ENCODE measurements at places on chromosomes 5 and 9. TPM values are rescaled to one million over a fixed set of nuclear protein-coding genes. Genes with fewer than 3 reads are reported as not detected.

NTMT1 gene
- total RNA-seq = 87.1 TPM

GRK6 gene
- total RNA-seq = 38.1 TPM

CSF1R gene
- not detected for total RNA-seq

MCIDAS gene
- 1.2 TPM for total RNA-seq

TAS2R1 gene
- total RNA-seq = not detected

- no peaks in the 10 kb centered on the region for H3K27me3 ChIP-seq
- no peak overlapping the region for H3K4me3 ChIP-seq
- H3K4me1 ChIP-seq = no peaks in the 10 kb centered on the region
Observed at GRCh38 chr9:116080561-116080960, 73.0 kb upstream of the PAPPA start.

GRCh38 chr5:10703676-10704075 is 57.4 kb downstream of the DAP start:
- H3K27ac ChIP-seq = no peak overlapping the region
- H3K4me3 ChIP-seq = no peak overlapping the region
- H3K4me1 ChIP-seq = peaks cover 13% of the 10 kb centered on the region
- no peaks in the 10 kb centered on the region for H3K36me3 ChIP-seq

DNA sequence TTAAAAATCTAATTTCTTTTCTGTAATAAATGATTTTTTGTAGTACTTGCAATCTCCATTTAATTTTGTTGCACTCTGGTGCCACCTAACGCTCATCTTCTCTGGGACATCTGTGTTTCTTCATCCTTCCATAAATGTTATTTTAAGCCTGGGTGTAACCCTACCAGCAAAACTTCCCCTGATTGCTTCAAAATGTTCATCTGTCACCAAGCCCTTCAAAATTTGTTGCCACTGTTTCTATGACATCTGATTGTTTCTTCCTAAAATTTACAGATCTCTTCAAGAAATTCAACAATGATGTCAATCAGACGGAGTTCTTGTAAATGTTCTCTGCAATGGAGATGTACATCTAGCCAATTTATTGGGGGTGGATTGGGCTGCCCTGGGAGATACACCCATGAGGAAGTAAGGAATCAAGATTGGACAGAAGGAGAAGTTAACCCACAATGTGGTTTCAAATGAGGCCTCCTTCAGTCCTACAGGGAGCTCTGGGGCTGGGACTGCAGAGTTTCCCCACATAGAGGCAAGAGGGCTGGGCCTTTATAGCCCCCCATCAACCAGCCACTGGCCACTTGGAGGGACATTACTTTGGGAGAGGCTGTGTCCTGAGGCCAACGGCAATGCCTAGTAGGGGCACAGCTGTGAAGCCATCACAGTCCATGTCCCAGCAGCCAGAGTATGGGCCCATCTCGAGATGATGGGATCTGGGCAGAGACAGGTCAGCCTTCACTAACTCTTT is 23.3 kb downstream of the MCTP1 start:
- DNase-seq = peak; percentile 47
- H3K36me3 ChIP-seq = no peaks in the 10 kb centered on the region
- H3K4me1 ChIP-seq = no peaks in the 10 kb centered on the region
- no peaks in the 10 kb centered on the region for H3K27me3 ChIP-seq
- H3K27ac ChIP-seq = no peak overlapping the region

DNA sequence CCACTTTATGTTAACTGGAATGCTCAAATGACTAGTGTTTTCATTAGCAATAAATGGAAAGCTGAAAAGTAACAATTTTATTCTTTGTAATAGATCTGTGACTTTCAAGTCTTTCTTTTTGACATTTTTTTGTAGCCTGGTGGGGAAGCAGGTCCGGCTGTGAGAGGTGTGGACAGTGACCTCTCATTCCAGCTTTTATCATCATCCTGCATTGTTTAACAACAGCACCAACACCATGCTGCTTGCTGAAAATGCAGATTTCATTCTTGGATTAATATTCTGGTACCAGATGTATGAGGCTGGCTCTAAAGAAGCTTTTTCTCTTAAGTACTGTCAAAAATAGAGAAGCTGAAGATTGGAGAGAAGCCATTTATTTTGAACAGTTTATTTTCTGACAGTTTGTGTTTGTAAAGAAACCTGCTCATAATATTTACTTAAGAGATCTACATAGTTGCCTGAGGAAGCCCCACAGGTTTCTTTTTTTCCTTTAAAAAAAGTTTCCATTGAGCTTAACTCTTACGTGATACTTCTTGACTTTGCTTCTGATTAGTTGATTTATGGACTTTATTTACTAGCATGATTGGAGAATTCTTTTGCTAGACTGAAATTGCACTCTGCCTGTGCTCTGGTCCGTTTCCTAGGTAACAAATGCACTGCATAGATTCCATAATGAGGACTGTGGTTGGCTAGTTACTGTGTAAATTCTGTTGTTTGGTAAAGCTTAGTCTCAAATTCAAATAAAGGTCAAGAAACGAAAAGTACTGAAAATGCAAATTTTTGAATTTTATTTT is 3.4 kb downstream of the KIAA1958 start:
- H3K36me3 ChIP-seq = peaks cover 20% of the 10 kb centered on the region
- DNase-seq = peak; percentile 54
- peak overlapping the region; percentile 10 for H3K4me3 ChIP-seq
- H3K27me3 ChIP-seq = no peaks in the 10 kb centered on the region

DNA sequence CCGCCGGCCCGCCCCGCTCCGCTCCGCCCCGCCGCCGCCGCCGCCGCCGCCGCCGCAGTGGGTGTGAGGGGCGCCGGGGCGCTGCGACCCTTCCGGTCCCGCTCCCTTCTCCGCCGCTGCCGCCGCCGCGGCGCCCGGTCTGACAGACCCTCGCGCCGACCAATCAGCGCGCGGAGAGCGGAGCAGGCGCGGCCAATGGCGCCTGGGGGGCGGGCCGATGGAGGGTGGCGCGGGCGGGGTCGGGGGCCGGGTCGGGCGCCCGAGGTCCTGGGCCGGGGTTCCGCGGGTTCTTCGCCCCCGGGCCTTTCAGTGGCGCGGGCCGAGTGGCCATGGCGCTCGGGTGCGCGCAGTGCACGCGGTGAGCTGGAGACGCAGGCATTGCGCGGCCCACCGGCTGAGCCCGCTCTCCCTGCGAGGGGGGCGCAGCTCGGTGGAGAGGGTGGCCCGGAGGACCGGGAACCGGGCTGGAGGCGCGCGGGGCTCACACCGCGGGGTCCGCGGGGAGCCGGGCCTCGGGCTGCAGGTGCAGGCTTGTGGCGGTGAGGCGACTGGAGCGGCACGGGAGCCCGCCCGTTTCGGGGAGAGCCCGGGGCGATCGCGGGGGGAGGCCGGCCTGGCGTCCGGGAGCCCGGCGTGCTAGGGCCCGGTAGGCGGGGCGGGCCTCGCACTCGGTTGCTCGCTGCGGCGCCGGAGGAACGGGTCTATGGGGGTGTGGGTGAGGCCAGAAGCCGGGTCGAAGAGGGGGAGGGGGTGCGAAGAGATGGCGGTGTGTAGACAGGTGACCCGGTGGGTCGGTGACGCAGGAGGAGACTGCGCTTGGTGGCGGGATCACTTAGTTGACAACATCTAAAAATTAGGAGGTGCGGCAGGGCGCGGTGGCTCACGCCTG is at the start of gene MAPK9:
Gene MAPK9 (minus strand): TSS at position 141 of the 889 bp plus-strand sequence. CDS start 11,522 bp downstream, outside the sequence.
- H3K27me3 ChIP-seq = no peaks in the 10 kb centered on the region
- peak within 1 kb of the TSS; percentile 93 for H3K4me3 ChIP-seq
- peak within 1 kb of the TSS; percentile 82 for H3K27ac ChIP-seq
- peaks cover 5% of the 10 kb centered on the region for H3K4me1 ChIP-seq

DNA sequence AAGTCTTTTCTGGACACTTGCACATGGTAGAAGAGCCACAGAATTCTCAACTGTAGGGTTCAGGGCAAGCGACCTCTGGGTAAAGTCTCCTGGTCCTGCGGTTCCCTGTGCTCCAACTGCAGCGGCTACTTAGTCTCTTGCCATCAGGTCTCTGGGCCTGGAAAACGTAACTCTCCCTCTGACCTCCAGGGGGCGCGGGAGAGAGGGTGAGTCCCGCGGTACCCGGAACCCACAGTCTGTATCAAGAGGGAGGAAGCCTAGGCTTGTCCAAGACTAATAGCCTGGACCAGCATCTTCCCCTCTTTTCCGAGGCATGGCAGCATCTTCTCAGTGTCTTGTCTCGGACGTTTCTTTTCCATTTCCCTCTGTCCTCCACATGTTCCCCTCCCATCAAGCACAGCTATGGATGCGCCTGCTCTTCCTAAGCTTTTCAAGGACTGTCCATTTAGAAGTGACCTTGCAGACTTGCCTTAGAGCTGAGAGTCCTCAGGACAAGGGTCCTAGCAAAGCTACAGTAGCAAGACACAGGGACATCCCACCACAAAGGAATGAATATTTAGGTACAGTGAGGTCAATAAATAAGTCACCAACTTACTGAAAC is 59.3 kb downstream of the FSTL4 start:
- no peak overlapping the region for H3K4me3 ChIP-seq
- peaks cover 18% of the 10 kb centered on the region for H3K27me3 ChIP-seq
- DNase-seq = peak; percentile 76
- no peaks in the 10 kb centered on the region for H3K36me3 ChIP-seq
- H3K4me1 ChIP-seq = no peaks in the 10 kb centered on the region
- no peak overlapping the region for H3K27ac ChIP-seq

DNA sequence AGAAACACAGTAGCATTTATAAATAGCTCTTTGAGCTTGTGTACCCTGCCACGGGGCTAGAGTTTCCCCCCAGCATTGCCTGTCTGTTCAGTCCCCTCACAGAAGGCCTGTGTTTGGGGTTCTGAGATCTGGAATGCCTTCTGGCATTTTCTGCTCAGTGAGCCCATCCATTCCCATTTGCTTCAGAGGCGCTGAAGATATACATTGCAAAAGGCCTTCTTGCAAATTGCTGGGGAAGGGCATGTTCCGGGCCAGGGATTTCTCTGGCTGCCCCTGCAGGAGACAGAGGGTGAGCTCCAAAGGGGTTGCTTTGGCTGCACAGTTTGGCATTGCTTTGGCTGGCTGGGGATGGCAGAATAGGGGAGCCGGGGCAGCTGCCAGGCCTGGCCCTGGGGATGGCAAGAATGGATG is 308.4 kb downstream of the MSX2 start:
- H3K27me3 ChIP-seq = no peaks in the 10 kb centered on the region
- no peak for DNase-seq
- H3K27ac ChIP-seq = no peak overlapping the region
- no peaks in the 10 kb centered on the region for H3K4me1 ChIP-seq
- H3K4me3 ChIP-seq = no peak overlapping the region

DNA sequence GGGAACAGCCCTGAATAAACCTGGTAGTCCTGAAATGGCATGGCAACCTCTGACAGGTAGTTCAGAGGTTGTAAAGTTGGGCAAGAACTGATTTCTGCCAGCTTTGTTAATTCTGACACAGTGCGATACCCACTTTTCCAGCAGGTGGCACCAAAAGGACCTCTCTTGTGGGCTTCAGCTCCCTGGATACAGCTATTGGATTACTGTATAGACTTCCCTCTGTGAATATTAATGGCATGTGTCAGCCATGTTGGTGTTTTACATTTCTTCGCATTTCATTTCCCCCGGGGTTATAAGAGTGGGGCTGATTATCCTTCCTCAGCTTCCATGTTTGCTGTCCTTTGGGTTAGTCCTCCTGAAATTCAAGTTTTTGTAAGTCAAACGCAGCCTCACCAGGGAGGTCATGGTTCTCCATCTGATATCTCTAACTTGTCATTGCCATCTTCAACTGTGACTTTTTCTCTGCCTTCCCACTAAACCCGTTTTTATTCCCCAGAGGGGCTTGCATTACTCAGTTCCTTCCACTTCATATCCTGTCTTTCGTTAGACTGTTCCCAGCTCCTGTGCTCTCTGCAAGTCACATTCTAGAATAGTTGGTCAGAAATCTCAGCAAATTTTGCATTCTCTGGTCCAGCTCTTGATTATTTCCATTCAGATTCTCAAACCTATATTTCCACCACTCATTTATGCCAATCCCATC is 135.6 kb downstream of the LIFR start:
- peaks cover 13% of the 10 kb centered on the region for H3K4me1 ChIP-seq
- no peaks in the 10 kb centered on the region for H3K36me3 ChIP-seq
- H3K27me3 ChIP-seq = no peaks in the 10 kb centered on the region
- H3K4me3 ChIP-seq = no peak overlapping the region
- peak; percentile 89 for DNase-seq

DNA sequence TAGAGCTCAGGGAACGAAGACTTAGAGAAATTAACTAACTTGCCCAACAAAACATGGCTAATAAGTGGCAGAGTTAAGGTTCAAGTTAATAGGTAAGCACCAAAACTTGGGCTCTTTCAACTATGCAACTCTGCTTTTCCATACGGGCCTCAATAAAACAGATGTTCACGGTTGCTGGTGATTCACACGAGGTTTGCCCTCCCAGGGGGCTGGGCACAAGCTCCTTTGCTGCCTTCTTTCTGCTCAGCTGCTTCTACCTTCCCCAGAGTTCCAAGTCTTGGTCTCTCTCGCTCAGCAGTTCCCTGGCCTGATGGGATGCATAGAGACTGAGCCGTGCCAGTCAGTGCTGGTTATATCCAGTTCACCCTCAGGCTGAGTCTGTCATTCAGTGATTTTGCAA is 217.9 kb downstream of the SREK1 start:
- H3K27me3 ChIP-seq = no peaks in the 10 kb centered on the region
- H3K27ac ChIP-seq = no peak overlapping the region
- H3K36me3 ChIP-seq = no peaks in the 10 kb centered on the region
- H3K4me1 ChIP-seq = no peaks in the 10 kb centered on the region
- no peak for DNase-seq

GRCh38 chr5:157607371-157608161 is 32.0 kb upstream of the ADAM19 start:
- DNase-seq = no peak
- H3K27me3 ChIP-seq = no peaks in the 10 kb centered on the region
- H3K4me3 ChIP-seq = no peak overlapping the region

DNA sequence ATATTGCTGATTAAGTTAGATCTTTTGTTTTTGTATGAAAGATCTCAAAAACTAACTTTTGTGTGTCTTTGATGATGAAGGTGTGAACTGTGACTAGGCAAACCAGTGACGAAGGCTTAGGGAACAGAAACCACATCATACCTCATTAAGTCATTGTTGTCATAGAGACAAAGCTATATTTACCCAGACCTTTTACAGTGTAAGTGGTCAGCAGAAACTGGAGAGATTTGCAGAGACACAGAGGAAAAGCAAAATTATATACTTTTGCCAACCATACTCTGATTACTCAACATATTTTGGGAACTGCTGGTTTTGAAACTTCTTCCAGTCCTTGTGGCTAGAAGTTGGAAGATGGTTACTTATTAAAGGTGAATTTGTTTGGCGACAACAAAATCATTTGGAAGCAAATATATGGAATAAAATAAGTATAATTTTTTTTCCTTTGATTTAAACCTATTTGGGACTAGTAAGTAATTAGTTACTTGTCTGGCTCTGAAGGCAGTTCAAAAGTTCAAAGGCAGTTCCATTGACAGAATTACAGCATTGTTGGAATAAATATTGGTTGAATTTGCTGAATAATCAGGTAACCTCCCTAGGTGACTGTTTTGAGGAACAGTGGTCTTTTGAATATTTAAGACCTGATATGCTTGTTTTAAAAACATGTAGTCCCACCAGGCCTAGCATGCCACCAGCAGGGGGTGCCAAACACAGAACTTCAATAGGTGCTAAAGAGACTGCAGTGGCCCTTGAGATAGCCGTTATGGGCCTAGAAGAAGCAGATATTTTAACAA is 103.8 kb downstream of the RPS23 start:
- no peak overlapping the region for H3K27ac ChIP-seq
- DNase-seq = peak; percentile 79
- no peaks in the 10 kb centered on the region for H3K36me3 ChIP-seq
- H3K27me3 ChIP-seq = no peaks in the 10 kb centered on the region
- H3K4me1 ChIP-seq = no peaks in the 10 kb centered on the region
- H3K4me3 ChIP-seq = no peak overlapping the region
